ENCODE measurements at places on chromosomes 7 and 10.
A peak's percentile ranks its signal among the peaks of the same experiment; 100 is the strongest.

GRCh38 chr7:104017001-104017400, 27.5 kb upstream of the RELN start:
- no peak for DNase-seq

- DNase-seq: no peak
These were observed 13.9 kb downstream of the EIF4H start for GRCh38 chr7:74187915-74188675.

DNA sequence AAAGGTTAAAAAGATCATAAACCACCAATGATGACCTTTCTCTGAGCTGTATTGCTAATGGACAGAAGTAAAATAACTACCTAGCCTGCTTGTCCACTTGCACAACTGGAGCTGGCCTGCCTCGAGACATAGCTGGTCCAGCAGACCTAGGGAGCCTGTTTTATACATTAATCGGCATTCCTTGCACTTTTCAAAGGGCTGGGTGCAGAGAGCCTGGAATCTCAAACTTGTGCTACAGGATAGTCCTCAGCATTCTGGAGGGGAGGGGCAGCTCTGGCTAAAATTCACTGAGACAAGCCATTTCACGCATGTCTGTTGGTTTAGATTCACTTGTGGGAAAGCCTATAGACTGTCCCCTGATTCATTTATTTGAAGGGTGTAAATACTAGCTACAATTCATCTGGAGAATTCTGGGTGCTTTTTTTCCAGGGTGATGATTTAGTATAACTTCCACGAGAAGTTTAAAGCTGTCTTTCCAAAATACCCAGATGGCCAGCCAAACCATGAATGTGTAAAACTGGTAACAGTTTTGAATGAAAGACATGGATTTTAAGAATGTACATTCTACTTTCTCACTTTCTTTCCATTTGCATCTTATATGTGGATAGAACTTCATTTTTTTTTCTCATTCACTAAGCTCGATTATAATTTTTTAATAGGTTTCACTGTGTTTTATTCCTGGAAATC, 389.4 kb downstream of the KCNMA1 start:
- no peak for DNase-seq

GRCh38 chr10:102501201-102502028, 1.1 kb downstream of the ACTR1A start:
- DNase-seq: peak; percentile 17

DNA sequence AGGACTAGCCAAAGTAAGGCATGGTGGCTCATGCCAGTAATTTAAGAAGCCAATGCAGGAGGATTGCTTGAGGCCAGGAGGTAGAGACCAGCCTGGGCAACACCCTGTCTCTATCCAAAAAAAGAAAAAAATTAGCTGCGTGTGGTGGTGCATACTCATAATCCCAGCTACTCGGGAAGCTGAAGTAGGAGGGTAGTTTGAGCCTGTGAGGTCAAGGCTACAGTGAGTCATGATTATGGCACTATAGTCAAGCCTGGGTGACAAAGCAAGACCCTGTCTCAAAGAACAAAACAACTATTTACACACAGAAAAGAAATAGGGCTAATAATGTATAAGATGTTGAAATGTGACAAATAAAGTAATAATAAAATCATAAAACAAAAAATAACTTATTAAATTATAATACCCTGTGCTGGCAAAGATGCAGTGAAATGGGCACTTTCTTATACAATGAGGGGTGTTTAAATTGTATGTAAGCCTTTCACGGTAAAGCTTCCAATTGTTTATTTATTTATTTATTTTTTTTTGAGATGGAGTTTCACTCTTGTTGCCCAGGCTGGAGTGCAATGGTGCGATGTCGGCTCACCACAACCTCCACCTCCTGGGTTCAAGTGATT, 175.2 kb downstream of the TPST1 start:
- DNase-seq: peak; percentile 47

DNA sequence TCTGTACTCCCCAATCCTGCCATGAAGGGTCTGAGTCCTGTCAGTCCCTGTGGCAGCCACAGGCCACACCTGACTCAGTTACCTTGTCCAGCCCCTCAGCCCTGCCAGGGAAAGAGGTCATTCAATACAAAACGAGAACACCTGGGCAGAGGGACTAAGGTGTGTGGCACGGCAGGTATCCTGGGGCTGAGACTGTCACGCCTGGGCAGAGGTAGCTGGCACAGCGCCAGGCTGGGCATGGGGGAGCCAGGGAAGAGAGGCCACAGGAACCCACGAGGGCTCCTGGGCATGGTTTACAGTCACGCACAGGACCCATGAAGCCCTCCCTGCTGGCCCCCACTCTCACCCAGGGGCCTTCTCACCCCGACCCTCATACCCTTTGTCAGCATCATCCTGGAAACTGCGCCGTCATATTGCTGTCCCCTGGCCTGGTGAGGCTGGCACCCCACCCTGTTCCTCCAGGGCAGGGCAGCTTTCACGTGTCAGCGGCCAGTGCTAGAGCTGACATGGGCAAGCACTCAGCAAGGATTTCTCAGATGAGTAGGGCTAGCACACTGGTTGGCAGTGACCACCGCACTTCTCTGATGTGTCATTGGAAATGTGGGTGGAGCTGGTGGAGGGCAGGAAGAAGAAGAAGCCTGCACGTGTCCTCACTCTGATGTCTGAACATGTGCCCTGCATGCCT, 42.7 kb downstream of the LRRC18 start:
- DNase-seq: no peak

DNA sequence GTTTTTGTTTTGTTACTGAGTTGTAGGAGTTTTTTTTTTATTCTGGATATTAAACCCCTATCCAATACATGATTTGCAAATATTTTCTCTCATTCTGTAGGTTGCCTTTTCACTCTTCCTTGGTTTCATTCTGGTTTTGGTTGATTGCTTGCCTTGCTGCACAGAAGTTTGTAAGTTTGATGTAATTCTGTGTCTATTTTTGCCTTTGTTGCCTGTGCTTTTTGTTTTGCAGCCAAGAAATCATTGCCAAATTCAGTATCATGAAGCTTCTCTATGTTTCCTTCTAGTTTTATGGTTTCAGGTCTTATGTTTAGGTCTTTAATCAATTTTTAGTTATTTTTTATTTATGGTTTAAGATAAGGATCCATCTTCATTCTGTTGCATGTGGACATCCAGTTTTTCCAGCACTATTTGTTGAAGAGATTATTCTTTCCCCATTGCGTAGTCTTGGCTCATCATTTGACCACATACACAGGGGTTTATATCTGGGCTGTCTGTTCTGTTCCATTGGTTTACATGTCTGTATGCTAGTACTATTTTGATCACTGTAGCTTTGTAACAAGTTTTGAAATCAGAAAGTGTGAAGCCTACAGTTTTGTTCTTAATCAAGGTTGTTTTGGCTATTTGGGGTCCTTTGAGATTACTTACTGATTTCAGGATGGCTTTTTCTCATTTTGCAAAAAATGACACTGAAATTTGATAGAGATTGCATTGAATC, 26.4 kb downstream of the BMPR1A start:
- DNase-seq: no peak

- no peak for DNase-seq
These were observed 20.0 kb downstream of the PODXL start for GRCh38 chr7:131536361-131536849.

DNA sequence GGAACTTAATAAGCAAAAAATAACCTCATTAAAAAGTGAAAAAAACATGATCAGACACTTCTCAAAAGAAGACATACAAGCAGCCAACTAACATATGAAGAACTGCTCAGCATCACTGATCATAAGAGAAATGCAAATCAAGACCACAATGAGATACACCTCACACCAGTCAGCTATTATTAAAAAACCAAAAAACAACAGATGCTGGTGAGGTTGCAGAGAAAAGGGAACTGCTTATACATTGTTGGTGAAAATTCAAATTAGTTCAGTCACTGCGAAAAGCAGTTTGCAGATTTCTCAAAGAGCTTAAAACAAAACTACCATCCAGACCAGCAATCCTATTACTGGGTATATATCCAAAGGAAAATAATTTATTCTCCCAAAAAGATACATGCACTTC, 513.3 kb downstream of the MDFIC start:
- DNase-seq: no peak

DNA sequence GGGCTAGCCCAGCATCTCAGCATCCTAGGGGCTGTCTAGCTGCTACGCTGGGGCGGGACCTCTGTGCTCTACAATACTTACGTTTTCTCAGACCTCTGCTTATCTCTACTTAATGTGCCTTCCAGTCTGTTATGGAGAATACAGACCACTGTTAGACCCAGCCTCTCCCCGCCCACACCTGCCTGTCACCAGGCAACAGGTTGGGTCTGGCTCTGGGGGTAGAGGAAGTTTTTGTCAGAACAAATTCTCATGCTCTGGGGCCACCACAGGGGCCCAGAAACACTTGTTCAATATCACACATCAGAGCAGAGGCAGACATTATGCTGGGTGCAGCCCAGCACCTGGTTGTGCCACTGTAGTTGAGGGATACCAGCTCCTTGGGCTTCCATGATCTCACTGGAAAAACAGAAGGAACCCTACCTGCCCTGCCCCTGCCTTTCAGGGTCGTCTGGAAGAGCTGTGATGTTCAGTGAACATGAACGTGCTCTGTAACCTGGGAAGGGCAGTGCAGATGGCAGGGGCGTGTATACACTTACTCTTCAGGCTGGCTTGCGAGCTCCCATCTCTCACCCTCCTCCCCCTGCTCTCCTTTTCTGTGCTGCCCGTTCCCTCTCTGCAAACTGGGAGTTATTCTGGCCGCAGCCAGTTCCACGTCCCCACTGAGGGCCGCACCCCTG, 135.2 kb upstream of the PODXL start:
- no peak for DNase-seq

DNA sequence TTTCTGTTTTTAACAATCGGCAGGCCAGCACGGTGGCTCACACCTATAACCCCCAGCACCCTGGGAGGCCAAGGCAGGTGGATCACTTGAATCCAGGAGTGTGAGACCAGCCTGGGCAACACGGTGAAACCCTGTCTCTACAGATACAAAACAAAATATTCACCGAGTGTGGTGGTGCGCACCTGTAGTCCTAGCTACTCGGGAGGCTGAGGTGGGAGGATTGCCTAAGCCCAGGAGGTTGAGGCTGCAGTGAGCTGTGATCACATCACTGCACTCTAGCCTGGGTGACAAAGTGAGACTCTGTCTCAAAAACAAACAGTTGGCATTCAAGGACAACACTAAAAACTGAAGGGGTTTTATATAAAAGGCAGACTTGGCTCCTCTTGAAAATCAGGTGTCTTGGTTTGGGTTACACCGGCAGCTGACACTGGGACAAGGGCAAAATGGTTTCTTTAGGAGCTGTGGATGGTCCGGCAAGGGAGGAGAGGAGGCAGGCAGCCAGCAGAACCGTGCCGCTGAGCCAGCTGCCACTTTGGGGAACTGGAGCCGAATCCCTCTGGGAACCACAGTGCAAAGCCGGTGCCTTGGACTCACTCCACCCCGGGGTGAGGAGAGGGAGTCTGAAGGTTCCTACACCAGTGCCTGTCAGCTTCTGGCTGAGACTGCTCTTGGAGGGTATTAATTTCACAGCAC, 52.6 kb downstream of the CHST3 start:
- DNase-seq: no peak

DNA sequence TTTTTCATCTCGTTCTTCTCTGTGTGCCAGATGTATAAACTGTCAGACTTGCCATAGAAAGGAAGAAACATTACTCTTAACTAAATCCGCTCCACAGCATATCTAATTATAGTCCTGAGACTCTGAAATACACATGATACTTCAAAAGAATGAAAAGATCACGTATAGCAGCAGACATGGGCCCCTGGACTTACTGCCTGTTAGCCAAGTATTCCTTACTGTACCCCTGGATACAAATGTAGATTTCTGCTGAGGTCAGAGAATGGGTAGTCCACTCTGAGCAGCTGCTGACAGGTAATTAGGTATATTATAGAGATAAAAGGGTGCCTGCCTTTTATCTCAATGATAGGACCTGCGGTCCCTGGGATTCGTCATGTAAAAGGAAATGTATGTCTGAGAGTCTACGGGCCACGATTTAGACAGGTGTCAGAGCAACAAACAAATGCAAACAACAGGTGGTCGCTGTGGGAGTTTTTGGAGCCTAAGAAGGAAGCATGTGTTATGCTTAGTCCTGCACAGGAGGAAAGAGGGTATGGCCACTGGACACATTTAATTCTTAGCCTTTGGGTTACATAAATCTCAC, 69.4 kb downstream of the VOPP1 start:
- DNase-seq: no peak

DNA sequence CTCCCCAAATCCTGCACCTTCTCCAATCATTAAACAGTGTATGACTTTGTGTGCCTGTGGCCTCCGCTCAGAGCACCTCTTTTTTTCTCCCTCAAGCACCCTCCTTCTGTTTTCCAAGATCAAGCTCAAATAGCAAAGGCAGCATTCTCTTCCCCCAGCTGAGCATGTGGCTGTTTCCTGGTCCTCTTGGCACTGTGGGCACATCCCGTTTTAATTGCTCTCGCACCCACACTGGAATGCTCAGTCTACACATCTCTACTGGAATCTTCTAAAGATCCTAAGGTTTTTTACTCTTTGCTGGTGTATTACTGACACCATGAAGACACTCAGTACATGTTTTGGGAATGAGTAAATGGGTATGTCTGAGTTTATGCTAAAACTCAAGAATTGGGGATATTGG, 107.4 kb downstream of the WDFY4 start:
- no peak for DNase-seq

- DNase-seq: no peak
These were observed 83.4 kb upstream of the TNRC18 start for GRCh38 chr7:5507013-5507412.

DNA sequence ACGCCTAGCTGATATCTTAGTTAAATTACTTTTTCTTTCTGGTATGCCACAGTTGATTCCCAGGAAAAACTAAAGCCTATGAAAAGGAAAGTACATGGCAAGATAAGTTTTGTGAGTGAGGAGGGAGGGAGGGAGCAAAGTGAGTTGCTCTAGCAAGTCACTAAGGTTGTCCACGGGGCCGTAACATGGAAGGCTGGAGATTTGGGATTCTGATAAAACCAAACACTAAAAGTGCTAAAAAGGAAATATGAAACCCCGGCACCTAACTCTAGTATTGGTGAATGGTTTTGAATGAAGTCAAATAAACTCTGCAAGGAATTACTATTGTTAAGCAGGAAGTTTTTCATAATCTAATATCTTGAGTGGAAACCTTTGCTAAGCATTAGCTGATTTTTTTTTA, 1.7 kb downstream of the AGR2 start:
- DNase-seq: no peak

- no peak for DNase-seq
These were observed 240.3 kb downstream of the DNAJB6 start for GRCh38 chr7:157577061-157577460.

DNA sequence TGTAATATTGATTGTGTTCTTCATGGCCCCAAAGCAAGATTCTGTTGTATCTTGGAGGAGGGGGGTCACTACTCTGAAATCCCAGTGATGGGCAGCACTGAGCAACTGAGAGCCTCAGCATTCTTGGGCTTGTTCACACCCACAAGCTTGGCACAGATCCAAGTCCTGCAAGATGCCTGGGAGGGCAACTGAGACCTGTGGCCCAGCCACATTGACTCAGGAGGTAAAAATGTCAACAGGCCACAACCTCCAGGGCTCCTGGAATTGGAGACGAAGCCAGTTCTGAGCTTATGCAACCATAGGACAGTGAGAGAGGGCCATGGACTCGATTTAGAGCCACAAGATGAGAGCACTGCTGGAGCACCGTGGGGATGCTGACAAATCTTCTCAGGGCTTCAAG, 3.1 kb upstream of the DOCK1 start:
- DNase-seq: no peak
